ENCODE measurements at places on chromosomes 13 and 19.

- DNase-seq, result no peak
Observed at GRCh38 chr13:106100171-106100919, 435.1 kb downstream of the EFNB2 start.

DNA sequence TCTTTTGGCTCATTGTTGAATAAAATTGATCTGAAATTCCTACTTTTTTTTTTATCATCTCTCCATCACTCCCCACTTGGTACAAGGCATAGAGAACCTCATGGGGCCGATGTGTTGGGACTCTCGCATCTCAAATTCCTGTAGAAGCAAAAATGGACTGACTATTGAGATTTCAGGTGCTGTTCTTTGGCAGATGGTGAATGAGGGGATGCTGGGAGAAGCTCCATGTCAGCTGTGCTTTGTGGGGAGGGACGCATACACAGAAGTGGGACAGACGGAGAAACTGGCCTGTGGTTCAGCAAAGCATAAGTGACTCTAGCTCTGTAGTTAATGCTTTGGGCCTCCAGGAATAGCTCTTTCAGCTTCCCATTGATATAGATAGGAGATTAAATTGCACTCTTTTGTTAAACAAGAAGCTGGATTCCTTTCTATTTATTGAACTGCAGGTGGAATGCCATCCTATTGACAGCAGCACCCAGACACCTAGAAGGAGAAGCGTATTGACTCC is 194.5 kb upstream of the RNF113B start:
- DNase-seq, result no peak

GRCh38 chr13:36450534-36450933 is 18.2 kb downstream of the CCNA1 start:
- DNase-seq, result no peak

- DNase-seq, result no peak
Observed at GRCh38 chr19:7533281-7533885, 2.1 kb upstream of the PNPLA6 start.
